K562 (cell line): ENCODE measurements at places on chromosomes 6 and 20. TPM values are rescaled to one million over a fixed set of nuclear protein-coding genes. Genes with fewer than 3 reads are reported as not detected.

DNA sequence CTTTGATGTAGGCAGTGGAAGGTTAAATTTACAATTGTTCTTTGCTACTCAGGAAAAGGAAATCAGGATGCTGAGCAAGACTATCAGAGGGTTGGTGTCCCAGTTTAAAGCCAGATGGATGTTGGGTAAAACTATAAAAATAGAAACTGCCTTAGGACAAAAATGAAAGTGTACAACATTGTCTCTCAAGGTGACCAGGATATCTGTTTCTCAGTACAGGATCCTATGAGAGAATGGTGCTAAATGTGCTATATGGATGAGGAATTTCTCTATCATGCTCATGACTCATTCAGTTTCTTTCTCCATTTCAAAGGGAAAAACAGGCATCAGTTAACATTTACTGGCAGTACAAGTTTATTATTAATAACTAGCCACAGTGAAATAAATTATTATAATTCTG is 534.2 kb upstream of the GJE1 start:
- H3K27me3 ChIP-seq: no peaks in the 10 kb centered on the region
- no peak for DNase-seq
- no peaks in the 10 kb centered on the region for H3K4me1 ChIP-seq
- no peak overlapping the region for H3K27ac ChIP-seq
- H3K4me3 ChIP-seq: no peak overlapping the region

The CALHM6 gene
- not detected in 2 replicates for polyA plus RNA-seq

The SIGLEC1 gene
- polyA plus RNA-seq: not detected in 2 replicates

DNA sequence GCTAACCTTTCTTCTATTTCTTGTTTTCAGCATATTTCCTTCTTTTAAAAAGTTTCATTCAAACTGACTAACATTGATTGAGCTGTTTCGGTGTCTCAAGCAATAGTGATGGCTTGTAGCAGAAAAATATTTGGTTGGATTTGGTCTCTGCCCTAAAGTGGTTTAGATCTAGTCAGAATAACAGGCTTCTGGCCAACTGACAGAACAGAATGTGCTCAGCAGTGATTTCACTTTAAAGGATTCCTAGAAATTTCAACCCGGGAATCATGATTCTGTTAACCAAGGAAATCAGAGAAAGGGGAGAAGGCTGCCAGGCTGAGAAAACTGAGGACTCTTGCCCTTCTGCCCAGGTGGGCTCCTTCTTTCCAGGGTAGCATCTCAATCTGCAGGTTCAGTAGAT is 16.6 kb upstream of the GSTA1 start:
- H3K4me1 ChIP-seq: no peaks in the 10 kb centered on the region
- no peak overlapping the region for H3K4me3 ChIP-seq
- no peak overlapping the region for H3K27ac ChIP-seq
- DNase-seq: no peak
- H3K36me3 ChIP-seq: no peaks in the 10 kb centered on the region

The FYN gene
- 7.1 and 19.3 TPM in 2 replicates for polyA plus RNA-seq

GRCh38 chr6:144844596-144844995 is 559.5 kb downstream of the UTRN start:
- no peaks in the 10 kb centered on the region for H3K4me1 ChIP-seq
- H3K27ac ChIP-seq: no peak overlapping the region
- H3K4me3 ChIP-seq: no peak overlapping the region
- H3K27me3 ChIP-seq: no peaks in the 10 kb centered on the region
- DNase-seq: no peak

DNA sequence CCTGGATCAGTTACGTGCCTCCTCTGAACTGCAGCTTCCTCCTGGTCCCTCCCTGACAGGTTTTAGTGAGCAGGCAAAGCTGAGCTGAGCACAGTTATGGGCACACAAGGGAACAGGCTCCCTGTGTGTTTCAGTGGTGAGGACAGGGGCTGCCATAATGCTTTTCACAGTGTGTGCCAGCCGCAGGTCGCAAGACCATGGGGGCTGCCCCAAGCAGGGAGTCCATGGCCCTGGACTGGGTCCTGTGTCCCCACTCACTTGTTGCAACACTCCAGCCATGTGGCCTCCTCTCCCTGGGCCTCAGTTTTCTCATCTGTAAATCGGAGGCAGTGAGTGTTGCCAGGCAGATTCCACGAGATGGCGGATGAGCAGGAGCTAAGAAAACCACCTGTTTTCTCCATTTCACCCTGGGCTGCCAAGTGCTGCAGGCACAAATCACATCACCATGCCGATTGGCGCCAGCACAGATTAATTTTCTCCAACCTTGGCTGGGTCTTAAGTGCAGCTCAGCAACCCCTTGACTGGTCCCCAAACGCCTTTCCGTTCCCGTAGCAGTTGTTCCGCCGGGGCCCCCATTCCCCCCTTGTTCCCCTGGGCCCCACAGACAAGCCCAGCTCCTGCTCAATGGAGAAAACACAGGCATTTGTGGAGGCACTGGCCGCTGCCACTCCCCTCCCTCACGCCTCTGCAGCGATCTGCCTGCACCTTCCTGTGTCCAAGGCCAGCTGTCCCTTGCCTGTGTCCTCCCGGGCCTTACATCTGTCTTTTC is 57.1 kb upstream of the NNAT start:
- DNase-seq: no peak
- H3K36me3 ChIP-seq: no peaks in the 10 kb centered on the region
- no peaks in the 10 kb centered on the region for H3K4me1 ChIP-seq
- H3K27me3 ChIP-seq: peaks cover 43% of the 10 kb centered on the region
- no peak overlapping the region for H3K4me3 ChIP-seq

GRCh38 chr6:8080362-8081151 is 16.4 kb upstream of the BLOC1S5 start:
- H3K4me3 ChIP-seq: no peak overlapping the region
- no peaks in the 10 kb centered on the region for H3K4me1 ChIP-seq
- H3K27me3 ChIP-seq: no peaks in the 10 kb centered on the region
- DNase-seq: no peak
- H3K27ac ChIP-seq: no peak overlapping the region

DNA sequence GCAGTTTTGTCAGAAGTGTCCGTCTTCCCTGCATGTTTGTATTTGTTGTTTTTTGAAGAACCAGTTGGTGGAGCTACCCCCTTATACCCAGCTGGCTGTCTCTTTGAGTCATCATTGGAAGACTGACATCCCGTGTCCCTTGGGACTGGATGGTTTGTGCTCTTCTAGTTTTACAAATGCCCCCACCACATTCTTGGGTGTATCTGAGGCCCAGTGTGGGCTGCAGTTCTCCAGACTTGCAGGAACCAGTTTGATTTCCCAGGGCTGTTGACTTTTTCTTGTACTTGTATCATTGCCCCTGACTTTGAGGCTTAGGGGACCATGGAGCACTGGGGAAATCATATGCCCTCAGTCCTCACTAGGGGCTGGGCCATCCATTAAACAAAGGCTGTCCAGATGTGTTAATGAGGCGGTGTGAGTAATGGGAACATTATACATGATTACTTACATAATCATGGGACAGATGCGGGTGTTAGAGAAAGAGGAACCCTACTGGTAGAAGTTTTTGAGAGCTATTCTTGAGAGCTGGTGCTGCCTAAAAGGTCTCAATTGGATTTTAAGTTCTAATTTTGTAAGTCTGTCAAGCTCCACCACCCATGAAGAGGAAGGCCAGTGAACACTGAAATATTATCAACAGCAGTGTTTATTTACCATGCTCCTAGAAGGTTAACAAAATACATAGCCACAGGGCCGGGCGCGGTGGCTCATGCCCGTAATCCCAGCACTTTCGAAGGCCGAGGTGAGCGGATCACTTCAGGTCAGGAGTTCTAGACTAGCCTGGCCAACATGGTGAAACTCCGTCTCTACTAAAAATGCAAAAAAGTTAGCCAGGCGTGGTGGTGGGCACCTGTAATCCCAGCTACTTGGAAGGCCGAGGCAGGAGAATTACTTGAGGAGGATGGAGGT is 8.5 kb downstream of the JARID2 start:
- no peaks in the 10 kb centered on the region for H3K27me3 ChIP-seq
- peaks cover 31% of the 10 kb centered on the region; the same call in 2 of the 3 replicates for H3K36me3 ChIP-seq
- H3K4me1 ChIP-seq: peaks cover 54% of the 10 kb centered on the region
- no peak overlapping the region for H3K27ac ChIP-seq

DNA sequence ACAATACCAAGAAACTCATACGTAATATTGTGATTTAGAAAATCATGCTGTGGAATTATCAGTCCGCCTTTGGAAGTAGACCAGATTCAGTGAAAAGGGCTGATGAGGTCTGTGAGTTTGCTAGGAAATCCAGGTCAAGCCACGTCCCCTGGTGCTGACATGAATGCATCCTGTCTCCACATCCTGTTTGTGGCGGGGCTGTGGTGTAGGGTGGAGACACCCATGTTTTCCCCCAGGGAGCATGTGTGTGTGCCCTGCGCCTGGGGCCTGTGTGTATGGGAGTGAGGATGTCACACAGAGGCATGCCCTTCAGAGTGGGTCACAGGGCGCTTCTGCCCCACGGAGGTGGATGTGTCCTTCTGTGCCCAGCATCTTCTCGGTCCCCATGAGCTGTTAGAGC is 109.1 kb downstream of the SASH1 start:
- no peak overlapping the region for H3K27ac ChIP-seq
- H3K36me3 ChIP-seq: no peaks in the 10 kb centered on the region
- no peak for DNase-seq
- H3K27me3 ChIP-seq: peaks cover 57% of the 10 kb centered on the region
- H3K4me3 ChIP-seq: no peak overlapping the region

GRCh38 chr20:62880147-62880934 is 18.7 kb upstream of the TCFL5 start:
- H3K27me3 ChIP-seq: no peaks in the 10 kb centered on the region
- no peak overlapping the region for H3K4me3 ChIP-seq
- no peak for DNase-seq

DNA sequence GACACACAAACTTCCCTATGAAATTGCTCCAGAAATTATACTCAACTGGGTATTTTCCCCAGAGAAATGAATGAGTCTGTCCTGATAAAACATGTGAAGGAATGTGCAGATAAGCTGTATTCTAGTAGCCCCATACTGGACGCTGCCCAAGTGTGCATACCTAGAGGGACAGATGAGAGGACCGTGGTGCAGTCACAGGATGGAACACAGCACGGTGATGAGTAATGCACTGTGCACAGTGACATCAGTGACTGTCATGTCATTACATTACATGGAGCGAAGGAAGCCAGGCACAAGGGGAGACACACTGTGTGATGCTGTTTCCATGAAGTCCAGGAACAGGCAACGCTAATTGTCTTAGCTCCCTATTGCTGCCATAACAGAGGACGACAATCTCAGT is 155.5 kb downstream of the CDH4 start:
- no peaks in the 10 kb centered on the region for H3K4me1 ChIP-seq
- no peaks in the 10 kb centered on the region; the same call in 1 of the 2 replicates for H3K27me3 ChIP-seq
- no peak for DNase-seq
- H3K4me3 ChIP-seq: no peak overlapping the region

DNA sequence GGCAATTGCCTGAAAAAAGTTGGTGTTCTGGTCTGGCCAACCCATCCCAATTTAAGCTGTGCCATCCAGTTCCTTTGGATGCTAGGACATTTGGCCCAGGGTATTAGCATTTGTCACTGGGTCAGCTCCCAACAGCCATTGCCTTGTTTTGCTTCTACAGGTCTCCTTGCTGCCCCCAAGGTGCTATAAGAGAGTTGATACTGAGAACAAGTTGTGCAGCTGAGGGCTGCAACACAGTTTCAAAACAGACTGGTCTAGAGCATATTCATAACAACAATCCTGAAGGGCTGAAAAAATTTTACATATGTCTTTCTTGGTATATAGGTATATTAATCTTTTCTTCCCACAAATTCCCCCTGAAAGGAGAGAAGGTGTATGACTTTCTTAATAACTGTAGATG is 61.0 kb downstream of the LYRM4 start:
- no peaks in the 10 kb centered on the region for H3K4me1 ChIP-seq
- H3K27ac ChIP-seq: no peak overlapping the region
- no peaks in the 10 kb centered on the region for H3K27me3 ChIP-seq
- DNase-seq: no peak
- H3K4me3 ChIP-seq: no peak overlapping the region

DNA sequence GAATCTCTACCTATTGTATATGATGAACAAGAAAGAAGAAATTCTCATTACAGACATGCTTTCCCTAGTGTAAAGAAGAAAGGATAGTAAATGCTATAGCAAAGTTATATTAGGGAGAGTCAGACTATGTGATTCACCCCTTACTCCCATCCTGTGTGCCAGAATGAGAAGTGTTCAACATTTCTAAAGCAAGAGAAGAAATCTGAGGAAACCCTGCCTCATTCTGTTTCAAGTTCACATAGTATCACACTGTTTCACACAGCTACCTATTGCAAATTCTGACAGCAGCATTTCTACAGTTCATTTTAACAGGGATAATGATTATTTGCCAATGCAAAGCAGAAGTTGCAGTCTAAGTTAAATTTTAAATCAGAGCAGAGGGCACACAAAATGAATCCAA is 267.2 kb upstream of the TCF21 start:
- H3K4me1 ChIP-seq: no peaks in the 10 kb centered on the region
- no peak overlapping the region for H3K27ac ChIP-seq
- no peaks in the 10 kb centered on the region for H3K27me3 ChIP-seq
- DNase-seq: no peak
- H3K4me3 ChIP-seq: no peak overlapping the region
- no peaks in the 10 kb centered on the region for H3K36me3 ChIP-seq

DNA sequence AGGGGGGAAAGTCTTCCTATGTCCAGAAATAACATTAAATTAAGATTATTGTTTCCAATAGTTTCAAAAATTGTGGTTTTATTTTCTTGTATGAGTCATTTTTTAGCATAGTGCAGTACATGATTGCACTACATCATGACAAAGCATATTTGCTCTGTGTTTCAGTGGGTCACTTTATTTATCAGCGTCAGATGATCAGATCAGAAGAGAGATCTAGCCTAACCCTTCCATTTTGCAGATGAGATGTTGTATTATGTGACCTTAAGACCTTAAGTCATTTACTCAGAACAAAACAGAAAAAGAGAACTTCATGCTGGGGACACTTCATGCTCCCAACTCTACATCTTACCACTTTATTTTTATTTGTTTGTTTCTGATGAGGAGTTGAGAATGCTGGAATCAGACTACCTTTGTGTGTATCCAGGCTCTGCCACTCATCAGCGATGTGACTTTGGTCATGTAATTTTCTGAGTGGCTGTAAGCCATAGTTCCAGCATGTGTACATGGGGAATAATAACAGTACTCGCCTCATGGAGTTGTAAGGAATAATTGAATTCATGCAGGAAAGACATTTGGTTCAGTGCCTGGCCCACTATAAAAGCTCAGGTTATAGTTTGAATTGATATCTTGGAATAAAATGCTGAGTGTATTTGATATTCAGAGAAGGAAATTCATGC is 13.5 kb downstream of the EYA4 start:
- H3K4me3 ChIP-seq: no peak overlapping the region
- no peaks in the 10 kb centered on the region for H3K36me3 ChIP-seq
- H3K4me1 ChIP-seq: no peaks in the 10 kb centered on the region
- no peaks in the 10 kb centered on the region for H3K27me3 ChIP-seq
- no peak overlapping the region for H3K27ac ChIP-seq

- peaks cover 13% of the 10 kb centered on the region for H3K4me1 ChIP-seq
- no peak for DNase-seq
- no peaks in the 10 kb centered on the region for H3K27me3 ChIP-seq
- no peak overlapping the region for H3K27ac ChIP-seq
These were observed 2.1 kb upstream of the ERGIC3 start for GRCh38 chr20:35539756-35540212.

GRCh38 chr6:52984247-52984646 is 10.8 kb downstream of the GSTA4 start:
- H3K36me3 ChIP-seq: no peaks in the 10 kb centered on the region
- no peaks in the 10 kb centered on the region for H3K27me3 ChIP-seq

- H3K27me3 ChIP-seq: no peaks in the 10 kb centered on the region
- no peaks in the 10 kb centered on the region; the same call in 2 of the 3 replicates for H3K4me1 ChIP-seq
- no peak overlapping the region for H3K27ac ChIP-seq
These were observed 15.7 kb downstream of the AMD1 start for GRCh38 chr6:110890288-110890687.
